Frontal cortex (tissue), 4 donors: ENCODE measurements at places on chromosomes 7 and 10. TPM values are rescaled to one million over a fixed set of nuclear protein-coding genes. Genes with fewer than 3 reads are reported as not detected.

The MYL10 gene
- not detected for total RNA-seq

The PRKCQ gene
- 2.0 TPM for total RNA-seq

The RARRES2 gene
- total RNA-seq = 6.9 TPM

The CCDC71L gene
- total RNA-seq = 108 TPM

The ASAH2 gene
- 2.9 TPM for total RNA-seq

The CYP26A1 gene
- 16.7 TPM for total RNA-seq

The CPN1 gene
- not detected for total RNA-seq

The TEX36 gene
- 0.41 TPM for total RNA-seq

The BAMBI gene
- total RNA-seq = 4.5 TPM

The AKR1D1 gene
- total RNA-seq = not detected

The CRPPA gene
- total RNA-seq = 9.0 TPM

The LDB3 gene
- under 0.01 TPM for total RNA-seq

The CYP26C1 gene
- under 0.01 TPM for total RNA-seq

The CUTC gene
- 10.2 TPM for total RNA-seq

The TWIST1 gene
- 2.4 TPM for total RNA-seq

The ADIRF gene
- total RNA-seq = 0.41 TPM

The SLC18A2 gene
- total RNA-seq = under 0.01 TPM

The RBM17 gene
- 31.8 TPM for total RNA-seq

The VWA2 gene
- total RNA-seq = 2.9 TPM

The FAM204A gene
- 59.5 TPM for total RNA-seq

The CELF2 gene
- total RNA-seq = 129 TPM

The HMX3 gene
- not detected for total RNA-seq

The OR2A1 gene
- total RNA-seq = not detected

The KAZALD1 gene
- total RNA-seq = 0.41 TPM

The PRKRIP1 gene
- total RNA-seq = 15.5 TPM

The CHN2 gene
- 96.6 TPM for total RNA-seq

The OPTN gene
- total RNA-seq = 75.4 TPM

The CYP3A7 gene
- total RNA-seq = not detected

The LAMB1 gene
- 30.2 TPM for total RNA-seq

The CALHM1 gene
- not detected for total RNA-seq

The DYNC1I1 gene
- total RNA-seq = 157 TPM

The TNRC18 gene
- total RNA-seq = 40.8 TPM

The SRGN gene
- 22.4 TPM for total RNA-seq

The MMS19 gene
- 44.0 TPM for total RNA-seq
